Mesenchymal stem cell (in vitro differentiated cells and primary cell): ENCODE measurements at places on chromosomes 16 and 17.
A peak's percentile ranks its signal among the peaks of the same experiment; 100 is the strongest.

DNA sequence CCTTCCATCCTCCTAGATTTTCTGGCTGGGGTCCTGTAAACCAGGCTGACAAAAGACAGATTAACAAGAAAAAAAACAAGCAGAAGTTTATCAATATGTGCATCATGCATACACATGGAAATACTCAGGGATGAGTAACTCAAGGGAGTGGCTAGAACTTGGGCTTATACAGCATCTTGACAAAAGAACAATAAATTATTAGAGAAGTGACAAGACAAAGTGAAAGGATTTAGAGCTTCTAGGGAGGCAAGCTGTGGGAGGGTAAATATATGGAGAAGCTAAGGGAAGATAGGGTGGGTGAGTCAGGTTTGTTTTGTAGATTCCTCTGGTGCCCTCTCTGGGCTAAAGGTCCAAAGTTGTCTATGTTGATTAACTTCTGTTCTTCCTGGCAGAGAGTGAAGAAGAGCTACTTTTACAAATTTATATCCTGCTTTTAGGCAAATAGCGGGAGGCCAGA, 48.0 kb upstream of the NDRG4 start:
- peak; percentile 73 for DNase-seq

GRCh38 chr17:61091096-61091495, 308.5 kb upstream of the TBX2 start:
- DNase-seq = peak; percentile 49

DNA sequence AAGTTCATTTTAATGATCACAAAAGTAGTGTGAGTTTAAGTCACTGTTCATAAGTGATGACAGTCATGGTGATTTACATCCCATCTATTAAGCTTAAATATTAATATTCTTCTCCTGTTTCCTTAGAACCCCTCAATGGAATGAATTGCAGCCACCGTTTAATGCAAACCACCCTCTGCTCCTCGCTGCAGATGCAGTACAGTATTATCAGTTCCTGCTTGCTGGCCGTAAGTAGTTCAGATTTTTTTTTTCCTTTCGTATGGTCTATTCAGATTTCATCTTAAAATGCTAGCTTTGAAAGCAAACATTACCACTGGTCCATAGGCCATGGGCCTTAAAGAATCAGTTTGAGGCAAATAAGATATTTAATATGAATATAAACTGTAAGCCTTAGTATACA, 359.0 kb upstream of the TBX2 start:
- no peak for DNase-seq

GRCh38 chr17:28982131-28982793, 23.6 kb downstream of the SEZ6 start:
- DNase-seq = peak; percentile 62

- no peak for DNase-seq
Observed at GRCh38 chr16:26795184-26795583, 271.5 kb upstream of the C16orf82 start.

DNA sequence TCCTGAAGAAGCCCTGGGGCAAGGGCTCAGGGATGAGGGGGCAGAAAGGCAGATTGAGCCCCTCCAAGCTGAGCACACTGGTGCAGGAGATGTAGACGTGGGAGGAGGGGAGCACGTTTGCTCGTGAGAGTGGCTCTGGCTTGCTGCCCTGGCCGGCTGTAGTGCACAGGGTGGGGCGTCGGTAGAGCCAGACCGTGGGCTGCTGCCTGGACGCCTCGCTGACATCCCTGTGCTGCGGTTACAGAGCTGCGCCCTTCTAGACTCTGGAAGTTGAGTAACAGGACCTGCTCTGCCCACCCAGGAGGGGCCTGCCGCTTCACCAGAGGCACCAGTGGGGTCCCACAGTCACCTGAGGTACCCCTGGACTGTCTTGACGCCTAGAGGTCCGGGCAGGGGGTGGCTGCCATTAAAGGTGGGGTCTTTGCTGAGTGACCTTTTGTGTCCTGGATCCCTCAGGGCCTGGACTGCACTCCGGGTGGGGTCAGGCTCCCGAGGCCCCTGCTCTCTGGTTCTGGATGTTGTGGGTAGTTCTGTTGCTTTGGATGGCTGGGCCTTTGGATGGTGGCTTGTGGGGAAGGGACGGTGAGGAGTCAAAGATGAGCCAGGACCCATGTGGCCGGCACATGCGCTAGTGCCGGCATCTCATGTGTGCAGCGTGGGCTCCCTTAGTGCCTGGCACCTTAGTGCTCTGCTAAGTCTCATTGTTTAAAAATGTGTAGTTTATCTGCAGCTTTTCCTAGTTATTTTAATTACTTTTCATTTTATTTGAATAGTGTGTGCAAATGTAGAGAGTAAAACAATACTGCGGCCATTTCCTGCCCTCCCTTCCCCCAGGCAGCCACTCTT, 41.7 kb downstream of the PGS1 start:
- no peak for DNase-seq

DNA sequence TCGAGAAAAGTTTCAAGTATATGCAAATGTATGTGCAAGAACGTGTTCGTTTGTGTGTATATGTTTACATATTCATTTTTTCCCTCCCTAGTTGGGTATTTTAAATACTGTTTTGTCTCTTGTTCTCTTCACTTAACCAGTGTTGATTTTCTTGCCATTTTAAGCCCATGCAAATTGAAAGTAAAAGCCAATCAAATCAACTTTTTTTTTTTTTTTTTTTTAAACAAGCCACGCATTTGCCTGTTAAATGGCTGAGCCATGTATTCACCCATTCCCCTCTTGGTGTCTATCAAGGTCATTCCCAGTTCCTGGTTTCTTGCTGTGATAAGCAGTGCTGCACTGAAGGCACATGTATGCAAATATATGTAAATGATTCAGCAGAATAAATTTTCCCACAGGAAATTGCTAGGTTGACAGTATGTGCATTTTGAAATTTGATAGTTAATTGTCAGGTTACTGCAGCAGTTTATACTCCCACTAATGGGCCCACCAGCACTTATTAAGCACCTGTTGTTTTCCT, 12.2 kb downstream of the ABCC1 start:
- no peak for DNase-seq

DNA sequence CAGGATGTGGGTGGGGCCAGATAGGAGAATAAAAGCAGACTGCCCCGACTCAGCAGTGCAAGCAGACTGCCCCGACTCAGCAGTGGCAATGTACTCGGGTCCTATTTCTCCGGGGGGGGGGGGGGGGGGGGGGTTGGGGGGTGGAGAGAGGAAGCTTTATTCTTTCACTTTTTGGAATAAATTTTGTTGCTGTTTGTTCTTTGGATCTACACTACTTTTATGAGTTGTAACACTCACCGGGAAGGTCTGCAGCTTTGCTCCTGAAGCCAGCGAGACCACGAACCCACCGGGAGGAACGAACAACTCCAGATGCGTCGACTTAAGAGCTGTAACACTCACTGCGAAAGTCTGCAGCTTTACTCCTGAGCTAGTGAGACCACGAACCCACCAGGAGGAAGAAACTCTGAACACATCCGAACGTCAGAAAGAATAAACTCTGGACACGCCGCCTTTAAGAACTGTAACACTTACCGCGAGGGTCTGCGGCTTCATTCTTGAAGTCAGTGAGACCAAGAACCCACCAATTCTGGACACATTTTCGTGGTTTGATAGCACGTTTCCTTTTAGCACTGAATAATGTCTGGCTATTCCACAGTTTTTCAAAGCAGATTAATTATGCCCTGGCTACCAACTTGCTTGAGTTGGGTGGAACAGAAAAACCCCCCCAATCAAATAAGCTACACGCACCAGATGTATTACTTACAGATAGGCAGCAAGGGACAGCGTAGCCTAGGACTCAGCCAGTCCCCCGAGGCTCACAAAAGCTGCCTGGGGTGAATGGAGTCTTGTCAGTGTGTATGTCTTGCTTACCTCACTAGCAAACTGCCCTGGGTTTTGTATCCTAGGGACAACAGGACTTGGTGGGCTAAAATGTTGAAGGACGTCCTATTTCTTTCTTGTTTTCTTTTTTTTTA, 11.9 kb downstream of the FZD2 start:
- DNase-seq = peak; percentile 45

DNA sequence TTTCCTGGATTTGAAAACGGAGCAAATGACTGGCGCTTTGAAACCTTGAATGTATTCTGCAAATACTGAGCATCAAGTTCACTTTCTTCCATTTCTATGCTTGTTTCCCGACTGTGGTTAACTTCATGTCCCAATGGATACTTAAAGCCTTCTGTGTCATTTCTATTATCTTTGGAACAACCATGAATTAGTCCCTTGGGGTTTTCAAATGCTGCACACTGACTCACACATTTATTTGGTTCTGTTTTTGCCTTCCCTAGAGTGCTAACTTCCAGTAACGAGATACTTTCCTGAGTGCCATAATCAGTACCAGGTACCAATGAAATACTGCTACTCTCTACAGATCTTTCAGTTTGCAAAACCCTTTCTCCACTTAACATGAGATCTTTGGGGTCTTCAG, 32.3 kb downstream of the BRCA1 start:
- peak; percentile 56 for DNase-seq

DNA sequence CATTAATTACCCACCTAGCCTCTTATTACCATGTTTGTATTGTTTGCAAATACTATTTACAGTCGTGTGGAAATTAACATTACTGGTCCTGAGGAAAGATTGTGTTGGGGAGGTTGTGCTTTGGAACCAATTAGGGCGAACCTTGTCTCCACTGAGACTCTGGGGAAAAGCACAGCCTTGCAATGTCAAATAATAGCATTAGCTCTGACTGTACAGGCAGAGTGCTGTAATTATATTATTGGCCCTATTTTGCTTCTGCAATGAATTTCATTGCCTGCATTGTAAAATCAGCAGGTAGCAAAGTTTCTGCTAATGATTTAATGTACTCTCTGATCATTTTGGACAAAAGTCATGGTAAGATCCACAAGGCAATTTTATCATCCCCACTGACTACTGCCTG, 97.0 kb downstream of the WWOX start:
- DNase-seq = no peak

- no peak for DNase-seq
Observed at GRCh38 chr16:4399001-4399730, 17.2 kb downstream of the CORO7 start.

DNA sequence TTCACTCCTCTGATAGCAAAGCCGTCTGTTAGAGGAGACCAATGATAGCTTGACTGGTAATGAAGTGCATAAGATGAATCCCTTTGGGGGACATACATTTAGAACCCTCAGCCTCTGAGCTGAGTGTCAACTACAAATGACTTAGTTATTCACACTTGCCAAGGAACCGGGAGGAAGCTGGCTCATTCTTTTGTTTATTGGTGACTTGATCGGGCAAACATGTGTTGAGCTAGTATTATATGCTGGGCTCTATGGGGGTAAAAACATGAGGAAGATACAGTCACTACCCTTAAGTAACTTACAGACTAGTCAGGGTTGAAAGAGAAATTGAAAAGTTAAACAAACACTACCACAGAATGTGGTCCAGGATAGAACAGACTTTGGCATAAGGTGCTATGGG, 3.0 kb downstream of the CCL16 start:
- DNase-seq = no peak

DNA sequence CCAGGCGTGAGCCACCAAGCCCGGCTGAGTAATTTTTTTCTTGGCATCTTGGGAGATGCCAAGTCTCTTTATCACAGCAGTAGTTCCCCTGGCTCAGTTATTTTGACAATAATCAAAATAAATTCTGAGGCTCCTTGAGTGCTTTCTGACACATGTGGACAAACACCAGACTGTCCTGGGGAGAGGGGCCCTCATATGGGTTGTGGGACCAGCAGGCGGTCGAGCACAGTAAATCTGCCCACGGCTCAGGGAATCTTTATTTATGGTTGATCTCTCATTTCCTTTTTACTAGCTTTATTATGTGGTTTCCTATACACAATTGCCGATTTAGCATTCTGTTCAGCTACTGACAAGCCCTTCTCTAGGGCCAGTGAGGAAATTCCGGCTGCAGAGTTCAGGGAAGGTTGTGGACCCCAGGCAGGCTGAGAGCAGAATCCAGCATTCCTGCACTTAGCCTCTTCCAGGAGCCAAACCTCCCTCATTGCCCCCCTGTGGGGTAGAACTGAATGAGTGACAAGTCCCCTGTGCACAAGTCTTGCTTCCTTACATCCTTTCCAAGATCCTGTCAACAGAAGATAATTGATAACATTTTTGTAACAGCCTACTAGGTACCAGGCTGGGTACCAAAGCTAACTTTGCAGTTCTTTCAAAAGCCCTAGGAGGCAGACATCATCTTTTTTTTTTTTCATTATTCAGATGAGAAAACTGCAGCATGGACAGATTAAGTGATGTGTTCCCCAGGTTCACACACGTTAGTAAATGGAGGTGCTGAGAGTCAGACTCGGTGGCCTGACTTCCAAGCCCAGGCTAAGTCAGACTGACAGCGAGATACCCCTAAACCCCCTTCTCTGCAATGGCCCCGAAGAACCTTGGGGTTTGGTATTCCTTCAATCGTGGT, 40.2 kb downstream of the HS3ST3B1 start:
- DNase-seq = peak; percentile 66
